ENCODE measurements at places on chromosomes 2 and 18.

DNA sequence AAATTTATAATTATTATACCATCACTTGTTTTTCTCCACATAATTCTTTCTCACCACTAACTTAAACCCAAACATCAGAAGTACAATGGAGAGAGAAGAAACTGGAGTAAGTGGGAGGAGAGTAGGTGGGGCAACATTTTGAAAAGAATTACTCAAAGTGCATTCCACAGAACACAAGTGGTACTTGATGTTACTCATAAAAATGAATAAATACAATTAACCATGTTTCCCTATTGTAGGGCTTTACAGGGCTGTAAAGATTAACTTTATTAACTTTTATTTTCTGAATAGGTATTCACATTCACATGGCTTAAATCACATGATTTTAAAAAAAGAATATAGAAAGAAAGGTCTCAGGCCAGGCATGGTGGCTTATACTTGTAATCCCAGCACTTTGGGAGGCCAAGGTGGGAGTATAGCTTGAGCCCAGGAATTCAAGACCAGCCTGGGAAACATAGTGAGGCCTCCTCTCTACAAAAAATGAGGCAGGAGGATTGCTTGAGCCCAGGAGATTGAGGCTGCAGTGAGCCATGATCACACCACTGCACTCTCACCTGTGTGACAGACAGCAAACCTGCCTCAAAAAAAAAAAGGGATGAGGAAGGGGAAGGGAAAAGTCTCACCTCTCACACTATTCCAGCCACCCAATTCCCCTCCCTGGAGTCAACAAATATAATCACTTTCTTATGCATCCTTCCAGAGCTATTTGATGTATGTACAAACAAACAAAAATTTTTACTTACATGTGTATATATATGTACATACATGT is 47.1 kb downstream of the KCNG3 start:
- no peak for DNase-seq

- no peak for DNase-seq
These were observed 15.8 kb upstream of the SEMA4C start for GRCh38 chr2:96885432-96886347.

- DNase-seq, result no peak
These were observed 687 bp downstream of the CTDP1 start for GRCh38 chr18:79680100-79680879.

- DNase-seq, result no peak
These were observed 20.9 kb downstream of the MMADHC start for GRCh38 chr2:149566652-149567051.

GRCh38 chr2:168613551-168613950 is 157.5 kb downstream of the CERS6 start:
- no peak for DNase-seq

DNA sequence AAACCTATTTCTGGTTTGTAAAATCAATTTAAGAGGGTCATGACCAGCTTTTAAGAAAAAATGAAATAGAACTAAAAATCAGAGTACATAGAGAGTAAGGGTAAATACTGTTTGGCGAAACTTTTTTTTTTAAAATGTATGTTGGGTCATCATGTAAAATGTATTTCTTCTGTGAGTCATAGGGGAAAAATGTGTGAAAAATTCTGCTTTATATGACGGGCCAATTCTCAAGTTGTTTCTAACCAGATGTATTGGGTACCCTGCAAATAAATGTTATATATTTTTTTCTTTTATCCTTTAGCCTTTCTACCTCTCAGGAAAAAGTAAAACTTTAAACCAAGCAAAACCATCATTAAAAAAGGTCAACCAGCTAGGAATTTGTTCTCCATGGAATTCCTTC is 13.9 kb downstream of the AFTPH start:
- DNase-seq, result no peak

DNA sequence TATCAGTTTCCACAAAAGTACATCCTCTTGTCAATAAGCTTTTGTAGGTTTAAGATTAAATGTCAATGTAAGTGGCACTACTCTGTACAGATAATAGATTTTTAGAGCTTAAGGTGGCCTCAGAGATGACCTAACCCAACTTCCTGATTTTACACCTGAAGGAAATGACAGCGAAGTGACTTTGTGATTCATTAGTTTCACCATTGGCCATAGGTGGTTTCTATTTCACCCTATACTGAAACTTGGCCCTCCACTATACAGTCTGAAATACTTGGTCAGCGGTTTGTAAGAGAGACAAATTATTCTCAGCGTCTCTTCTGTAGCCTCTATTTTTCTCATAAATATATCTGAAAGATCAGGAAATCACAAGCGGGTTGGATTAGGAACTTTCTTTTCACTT is 330.4 kb upstream of the FAM98A start:
- DNase-seq, result no peak

- no peak for DNase-seq
These were observed 131.8 kb downstream of the BAZ2B start for GRCh38 chr2:159484532-159484931.

DNA sequence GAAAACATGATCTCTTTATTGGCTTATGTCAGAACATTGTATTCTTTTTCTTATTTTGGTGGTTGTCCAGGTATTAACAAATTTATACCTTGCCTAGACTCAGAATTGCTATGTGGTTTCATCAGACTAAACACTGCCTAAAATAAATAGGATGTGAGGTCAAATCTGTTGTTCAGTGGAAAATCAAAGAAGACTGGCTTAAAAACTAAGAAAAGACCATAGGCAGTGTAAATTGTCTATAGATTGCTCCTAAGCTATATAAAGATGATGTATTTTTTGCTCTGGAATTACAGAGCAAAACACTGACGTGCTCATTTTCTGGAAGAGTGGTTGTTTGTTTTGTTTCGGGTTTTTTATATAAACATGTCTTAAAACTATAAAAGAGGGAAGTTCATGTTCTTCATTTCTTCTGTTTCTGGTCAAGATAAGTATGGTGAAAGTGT is 266.0 kb downstream of the ALPK2 start:
- DNase-seq, result no peak

- no peak for DNase-seq
These were observed 2.5 kb downstream of the TNFAIP6 start for GRCh38 chr2:151359768-151360461.

DNA sequence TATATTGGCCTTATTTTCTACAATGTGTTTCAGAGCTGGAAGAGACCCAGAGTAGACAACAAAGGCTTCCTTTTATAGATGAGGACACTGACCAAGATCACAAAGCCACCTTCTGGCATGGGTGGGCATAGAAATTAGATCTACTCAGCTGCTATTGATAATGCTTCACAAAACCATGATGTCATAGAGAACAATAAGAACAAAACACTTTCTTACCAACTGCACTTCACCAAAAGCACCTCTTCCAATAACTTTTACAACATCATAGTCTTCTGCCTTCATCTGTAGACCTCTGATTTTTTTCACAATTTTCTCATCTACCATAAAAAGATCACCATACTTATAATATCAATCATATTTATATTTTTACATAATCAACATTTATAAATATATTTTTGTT is 58.1 kb downstream of the ROCK2 start:
- DNase-seq, result no peak

DNA sequence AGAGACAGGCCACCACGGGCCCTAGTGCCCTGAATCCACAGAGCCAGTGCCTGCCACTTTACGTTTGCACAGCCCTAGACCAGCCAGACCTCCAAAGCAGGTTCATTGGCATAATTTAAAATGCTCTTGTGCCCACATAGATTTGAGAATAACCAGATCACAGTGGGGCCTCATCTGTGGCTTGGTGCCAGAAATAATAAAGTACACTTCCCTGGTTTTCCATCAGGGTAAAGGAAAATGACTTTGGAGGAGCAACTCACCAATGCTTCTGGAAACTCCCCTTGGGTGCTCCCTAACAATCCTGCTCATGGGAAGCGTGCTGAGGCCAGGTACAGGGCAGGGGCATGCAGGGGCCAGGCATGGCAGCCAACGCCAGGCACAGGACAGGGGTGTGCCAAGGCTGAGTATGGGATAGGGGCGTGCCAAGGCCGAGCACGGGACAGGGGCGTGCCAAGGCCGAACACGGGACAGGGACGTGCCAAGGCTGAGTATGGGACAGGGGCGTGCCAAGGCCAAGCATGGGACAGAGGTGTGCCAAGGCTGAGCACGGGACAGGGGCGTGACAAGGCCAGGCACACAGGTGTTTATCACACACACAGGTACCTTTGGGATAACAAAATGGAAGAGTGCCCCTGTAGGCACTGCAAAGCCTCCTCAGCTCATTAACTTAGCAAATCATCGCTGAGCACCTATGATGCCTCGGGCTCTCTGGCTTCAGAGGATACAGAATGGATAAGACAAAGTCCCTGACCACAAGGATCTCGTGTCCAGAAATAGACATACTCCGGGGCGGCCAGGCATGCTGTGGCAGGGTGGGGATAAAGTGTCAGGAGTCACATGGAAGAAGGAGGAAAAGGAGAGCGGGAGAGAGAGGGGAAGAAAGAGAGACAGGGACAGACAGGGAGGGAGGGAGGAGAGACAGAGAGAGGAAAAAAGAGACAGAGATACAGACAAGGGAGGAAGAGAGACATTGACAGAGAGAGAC is 334.7 kb downstream of the EIPR1 start:
- no peak for DNase-seq

GRCh38 chr2:181822097-181822496 is 69.4 kb upstream of the ITPRID2 start:
- no peak for DNase-seq

GRCh38 chr2:119486886-119487285 is 37.4 kb downstream of the SCTR start:
- no peak for DNase-seq

GRCh38 chr2:196330645-196331044 is 159.3 kb upstream of the STK17B start:
- no peak for DNase-seq

GRCh38 chr2:27992787-27993401 is 102.4 kb downstream of the BABAM2 start:
- DNase-seq, result no peak

- DNase-seq, result no peak
These were observed 132.4 kb upstream of the CAVIN2 start for GRCh38 chr2:191979221-191979730.

GRCh38 chr18:3605954-3606443 is 156.0 kb downstream of the TGIF1 start:
- no peak for DNase-seq

GRCh38 chr18:34158881-34159690 is 65.6 kb downstream of the NOL4 start:
- no peak for DNase-seq

DNA sequence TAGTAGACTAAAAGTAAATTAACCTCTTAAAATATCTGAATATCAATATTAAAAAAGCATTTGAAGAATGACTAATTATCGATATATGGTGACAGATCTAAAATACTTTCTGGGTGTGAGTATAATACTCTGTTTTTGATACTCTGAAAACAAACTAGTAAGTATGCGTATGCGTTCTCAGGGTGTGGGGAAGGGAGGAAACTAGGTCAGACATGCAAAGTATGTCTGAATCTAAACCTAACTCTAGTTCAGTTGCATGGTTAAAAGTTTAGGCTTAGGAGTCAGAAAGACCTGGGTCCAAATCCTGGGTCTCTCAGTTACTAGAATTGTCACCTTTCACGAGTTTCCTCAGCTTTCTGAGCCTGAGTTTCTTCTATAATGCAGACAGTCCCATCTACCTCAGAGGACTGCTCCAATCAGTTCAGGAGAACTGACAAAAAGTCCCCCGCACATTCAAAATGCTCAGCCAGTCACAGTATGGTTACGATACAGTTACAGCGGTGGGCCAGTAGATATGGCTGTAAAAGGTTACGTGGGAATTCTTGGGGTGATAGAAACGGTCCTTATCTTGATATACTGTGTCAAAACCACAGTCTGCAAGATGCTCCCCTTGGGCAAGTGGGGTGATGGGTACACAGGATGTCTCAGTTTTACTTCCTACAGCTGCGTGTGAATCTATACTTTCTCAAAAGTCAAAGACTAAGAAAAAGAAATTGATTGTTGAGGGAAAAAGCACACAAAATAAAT is 29.2 kb downstream of the UNC50 start:
- no peak for DNase-seq

- DNase-seq, result no peak
These were observed 122.1 kb upstream of the RMDN2 start for GRCh38 chr2:37802899-37803379.

- no peak for DNase-seq
These were observed 566.2 kb downstream of the GALR1 start for GRCh38 chr18:77815666-77816338.

DNA sequence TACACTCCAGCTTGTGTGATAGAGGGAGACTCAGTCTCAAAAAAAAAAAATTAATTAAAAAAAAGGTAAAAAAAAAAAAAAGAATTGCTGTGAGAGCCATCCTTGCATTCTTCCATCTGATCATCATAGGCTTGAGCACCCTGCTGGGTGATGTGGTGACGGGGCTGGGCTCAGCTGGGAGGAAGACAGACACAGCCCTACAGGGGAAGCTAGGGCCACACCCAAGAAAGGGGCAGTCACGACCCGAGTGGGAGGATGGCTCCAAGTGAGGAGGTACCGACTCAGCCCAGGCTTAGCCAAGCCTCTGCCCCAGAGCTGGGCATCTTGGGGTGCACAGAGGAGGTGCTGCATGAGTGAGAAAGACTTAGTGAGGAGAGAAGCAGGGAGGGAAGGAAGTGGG is 165.5 kb downstream of the SH3RF3 start:
- DNase-seq, result no peak

DNA sequence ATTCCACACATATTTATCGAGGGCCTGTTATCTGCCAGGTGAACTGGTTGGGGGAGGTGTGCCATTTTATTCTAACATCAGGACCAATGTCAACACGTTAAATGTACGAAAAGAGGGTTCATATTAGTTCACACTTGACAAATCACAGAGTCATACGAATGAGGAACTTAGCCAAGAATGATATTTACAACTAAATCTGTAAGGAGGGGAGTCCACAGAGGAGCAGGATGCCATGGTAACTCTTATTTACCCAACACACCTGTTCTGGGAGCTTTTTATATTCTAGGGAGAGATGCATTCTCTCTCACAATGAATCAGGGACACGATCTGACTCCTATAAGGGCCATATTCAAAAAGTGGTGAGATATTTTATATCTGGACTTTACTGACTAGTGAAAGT is 144.1 kb downstream of the CDC42EP3 start:
- no peak for DNase-seq

- DNase-seq, result no peak
These were observed 3.4 kb downstream of the RPS27A start for GRCh38 chr2:55235724-55236538.

- DNase-seq, result no peak
These were observed 68.5 kb downstream of the CTIF start for GRCh38 chr18:48607056-48607984.

- DNase-seq, result no peak
These were observed 367.6 kb downstream of the TXNL1 start for GRCh38 chr18:56270671-56271250.

- DNase-seq, result no peak
These were observed 137.3 kb downstream of the ZNF516 start for GRCh38 chr18:76357585-76358260.

GRCh38 chr2:60312618-60313017 is 240.8 kb downstream of the BCL11A start:
- no peak for DNase-seq
